ENCODE measurements at places on chromosomes 5 and 9. TPM values are rescaled to one million over a fixed set of nuclear protein-coding genes. Genes with fewer than 3 reads are reported as not detected.

- H3K4me1 ChIP-seq: peaks cover 21% of the 10 kb centered on the region
- H3K4me3 ChIP-seq: no peak overlapping the region
- no peak overlapping the region for H3K27ac ChIP-seq
- no peaks in the 10 kb centered on the region for H3K27me3 ChIP-seq
These were observed 247.4 kb upstream of the RASA1 start for GRCh38 chr5:87020099-87020934.

- no peak for DNase-seq
- H3K4me3 ChIP-seq: no peak overlapping the region
- peaks cover 49% of the 10 kb centered on the region for H3K36me3 ChIP-seq
- H3K4me1 ChIP-seq: peaks cover 44% of the 10 kb centered on the region
- H3K27ac ChIP-seq: no peak overlapping the region
- no peaks in the 10 kb centered on the region for H3K27me3 ChIP-seq
These were observed 84.0 kb downstream of the PIK3R1 start for GRCh38 chr5:68299575-68299974.

Gene SPRY4
- total RNA-seq: 1.2 TPM

- no peaks in the 10 kb centered on the region for H3K27me3 ChIP-seq
- no peak overlapping the region for H3K27ac ChIP-seq
- peaks cover 29% of the 10 kb centered on the region for H3K4me1 ChIP-seq
- no peak for DNase-seq
These were observed 50.7 kb upstream of the IL6ST start for GRCh38 chr5:56045469-56045868.

DNA sequence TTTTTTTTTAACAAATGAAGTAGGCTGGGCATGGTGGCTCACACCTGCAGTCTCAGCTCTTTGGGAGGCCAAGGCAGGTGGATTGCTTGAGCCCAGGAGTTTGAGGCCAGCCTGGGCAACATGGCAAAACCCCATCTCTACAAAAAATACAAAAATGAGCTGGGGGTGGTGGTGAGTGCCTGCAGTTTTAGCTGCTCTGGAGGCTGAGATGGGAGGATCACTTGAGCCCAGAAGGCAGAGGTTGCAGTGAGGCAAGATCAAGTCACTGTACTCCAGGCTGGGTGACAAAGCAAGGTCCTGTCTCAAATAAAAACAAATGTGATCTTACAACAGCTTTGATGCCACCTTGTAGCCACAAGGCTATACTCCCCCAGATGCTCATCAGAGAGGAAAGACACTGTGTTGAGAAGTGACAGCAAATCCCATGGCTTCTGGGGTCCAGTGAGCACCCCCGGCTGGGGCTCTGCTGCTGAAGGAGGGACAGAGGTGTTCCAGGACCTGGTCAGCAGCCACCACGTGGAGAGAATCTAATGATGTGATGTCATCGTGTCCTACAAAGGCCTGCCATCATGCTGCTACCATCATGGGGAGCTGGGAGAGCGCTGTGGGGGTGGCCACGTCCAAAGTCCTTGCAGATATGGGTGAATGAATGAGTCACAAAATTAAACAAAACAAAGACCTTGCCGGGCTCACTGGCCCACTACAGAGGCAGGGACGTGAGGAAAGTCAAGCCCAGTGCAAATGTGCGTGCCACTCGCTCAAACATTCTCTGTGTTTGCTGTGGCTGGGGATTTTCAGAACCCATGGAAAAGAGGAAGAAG, 60.7 kb downstream of the PRRT1B start:
- no peaks in the 10 kb centered on the region for H3K4me1 ChIP-seq
- H3K36me3 ChIP-seq: peaks cover 29% of the 10 kb centered on the region
- no peak overlapping the region for H3K27ac ChIP-seq
- DNase-seq: no peak
- no peaks in the 10 kb centered on the region for H3K27me3 ChIP-seq

DNA sequence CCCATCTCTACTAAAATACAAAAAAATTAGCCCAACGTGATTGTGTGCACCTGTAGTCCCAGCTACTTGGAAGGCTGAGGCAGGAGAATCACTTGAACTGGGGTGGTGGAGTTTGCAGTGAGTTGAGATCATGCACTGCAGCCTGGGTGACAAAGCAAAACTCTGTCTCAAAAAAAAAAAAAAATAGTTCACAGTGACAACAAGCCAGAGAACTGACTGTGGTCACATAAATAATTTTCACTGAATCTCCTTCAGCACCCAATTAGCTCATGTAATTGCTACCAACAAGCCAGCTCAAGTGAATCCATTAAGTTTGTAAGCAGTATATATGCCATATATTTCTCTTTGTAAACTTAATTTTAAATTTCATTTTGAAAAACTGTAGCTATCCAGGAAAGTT, 14.5 kb upstream of the AFAP1L1 start:
- H3K27ac ChIP-seq: no peak overlapping the region
- no peaks in the 10 kb centered on the region for H3K27me3 ChIP-seq
- H3K4me3 ChIP-seq: no peak overlapping the region
- no peaks in the 10 kb centered on the region for H3K36me3 ChIP-seq
- no peaks in the 10 kb centered on the region for H3K4me1 ChIP-seq
- DNase-seq: no peak

DNA sequence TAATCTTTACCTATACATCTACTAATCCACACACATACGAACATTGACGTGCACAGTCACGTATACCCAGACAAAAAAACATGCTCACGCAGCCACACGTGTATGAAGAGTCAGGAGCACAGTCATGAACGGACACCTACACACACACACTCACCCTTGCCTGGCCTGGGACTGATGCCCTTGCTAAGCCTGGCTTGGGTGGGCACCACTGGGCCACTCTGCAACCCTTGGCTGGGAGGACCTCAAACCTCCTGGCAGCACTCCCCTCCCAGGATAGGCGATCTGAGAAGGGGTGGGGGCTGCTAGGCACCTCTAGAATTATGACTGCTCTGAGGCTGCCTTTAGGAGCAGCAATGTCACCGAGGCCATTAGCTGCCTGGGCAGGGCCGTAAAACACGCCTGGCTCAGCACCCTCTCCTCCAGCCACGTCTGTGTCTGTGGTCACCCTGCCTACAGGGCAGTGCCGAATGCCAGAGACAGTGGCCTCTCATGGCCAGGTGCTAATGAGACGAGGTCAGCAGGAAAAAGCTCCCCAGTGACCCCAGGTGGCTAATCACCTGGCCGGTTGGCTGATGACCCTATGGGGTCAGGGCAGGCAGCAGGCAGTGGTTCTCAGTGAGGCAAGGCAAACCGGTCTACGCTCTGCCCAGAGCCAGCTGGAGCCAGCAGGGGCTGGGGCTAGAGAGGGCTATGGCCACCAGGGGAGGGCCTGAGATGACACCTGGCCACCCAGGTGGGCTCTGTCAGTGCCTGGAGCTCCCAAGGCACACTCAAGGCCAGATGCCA, 33.7 kb upstream of the MVB12B start:
- H3K27ac ChIP-seq: no peak overlapping the region
- no peaks in the 10 kb centered on the region for H3K36me3 ChIP-seq
- no peaks in the 10 kb centered on the region for H3K4me1 ChIP-seq
- peaks cover 5% of the 10 kb centered on the region for H3K27me3 ChIP-seq

- H3K4me1 ChIP-seq: no peaks in the 10 kb centered on the region
- DNase-seq: peak; percentile 7
- H3K27me3 ChIP-seq: no peaks in the 10 kb centered on the region
These were observed 31.4 kb upstream of the SARDH start for GRCh38 chr9:133769511-133770075.

DNA sequence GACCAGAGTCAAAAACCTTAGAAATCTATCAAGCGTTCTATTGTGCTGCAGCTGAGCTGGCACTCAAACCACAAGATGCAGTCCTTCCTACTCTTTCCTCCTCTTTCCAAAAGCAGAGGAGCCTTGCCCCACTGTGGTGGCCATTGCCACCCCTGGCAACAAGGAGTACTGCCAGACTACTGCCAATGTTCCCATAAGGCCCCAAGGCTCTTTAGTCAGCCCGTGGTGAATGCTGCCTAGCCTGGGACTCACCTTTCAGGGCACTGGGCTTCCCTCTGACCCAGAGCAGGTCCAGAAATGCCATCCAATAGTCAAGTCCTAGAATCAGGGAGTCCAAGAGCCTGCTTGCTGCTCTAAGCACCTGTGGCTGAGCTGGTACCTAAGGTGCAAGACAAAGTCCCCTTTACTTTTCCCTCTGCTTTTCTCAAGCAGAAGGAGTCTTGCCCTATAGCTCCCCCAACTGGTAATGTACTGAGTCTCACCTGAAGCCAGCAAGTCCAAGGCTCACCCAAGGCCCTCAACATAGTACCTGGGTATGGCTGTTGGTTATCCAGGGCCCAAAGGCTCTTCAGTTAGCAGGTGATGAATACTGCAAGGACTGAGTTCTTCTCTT, 219.4 kb downstream of the ATPSCKMT start:
- H3K36me3 ChIP-seq: no peaks in the 10 kb centered on the region
- H3K27ac ChIP-seq: no peak overlapping the region
- H3K27me3 ChIP-seq: no peaks in the 10 kb centered on the region
- no peak for DNase-seq
- no peak overlapping the region for H3K4me3 ChIP-seq

Gene FGF10
- total RNA-seq: not detected

GRCh38 chr5:120228262-120229031, 235.7 kb upstream of the PRR16 start:
- no peaks in the 10 kb centered on the region for H3K4me1 ChIP-seq
- no peaks in the 10 kb centered on the region for H3K36me3 ChIP-seq
- no peaks in the 10 kb centered on the region for H3K27me3 ChIP-seq
- no peak for DNase-seq
- H3K27ac ChIP-seq: no peak overlapping the region

DNA sequence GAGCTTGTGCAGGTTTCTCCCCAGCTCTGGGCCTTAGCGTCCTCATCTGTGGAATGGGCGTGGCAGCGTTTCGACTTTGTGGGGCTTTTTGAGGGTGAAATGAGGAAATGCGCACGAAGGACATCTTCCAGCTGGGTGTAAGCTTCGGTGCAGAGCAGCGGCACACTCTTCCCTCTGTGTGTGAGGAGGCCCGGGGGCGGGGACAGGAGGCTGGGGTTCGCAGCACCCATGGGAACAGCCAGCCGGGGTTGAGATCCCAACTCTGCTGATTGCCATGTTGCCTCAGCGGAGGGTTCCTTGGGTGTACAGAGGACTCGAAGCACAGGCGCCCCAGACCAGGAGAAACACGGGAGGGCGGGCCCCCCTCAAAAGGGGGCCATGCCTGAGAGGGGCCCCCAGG, 265.6 kb downstream of the NSG2 start:
- no peak for DNase-seq
- peaks cover 2% of the 10 kb centered on the region for H3K4me1 ChIP-seq
- H3K36me3 ChIP-seq: no peaks in the 10 kb centered on the region
- H3K27ac ChIP-seq: no peak overlapping the region

Gene GSN
- 2.9 TPM for total RNA-seq

Gene CDX1
- total RNA-seq: not detected

DNA sequence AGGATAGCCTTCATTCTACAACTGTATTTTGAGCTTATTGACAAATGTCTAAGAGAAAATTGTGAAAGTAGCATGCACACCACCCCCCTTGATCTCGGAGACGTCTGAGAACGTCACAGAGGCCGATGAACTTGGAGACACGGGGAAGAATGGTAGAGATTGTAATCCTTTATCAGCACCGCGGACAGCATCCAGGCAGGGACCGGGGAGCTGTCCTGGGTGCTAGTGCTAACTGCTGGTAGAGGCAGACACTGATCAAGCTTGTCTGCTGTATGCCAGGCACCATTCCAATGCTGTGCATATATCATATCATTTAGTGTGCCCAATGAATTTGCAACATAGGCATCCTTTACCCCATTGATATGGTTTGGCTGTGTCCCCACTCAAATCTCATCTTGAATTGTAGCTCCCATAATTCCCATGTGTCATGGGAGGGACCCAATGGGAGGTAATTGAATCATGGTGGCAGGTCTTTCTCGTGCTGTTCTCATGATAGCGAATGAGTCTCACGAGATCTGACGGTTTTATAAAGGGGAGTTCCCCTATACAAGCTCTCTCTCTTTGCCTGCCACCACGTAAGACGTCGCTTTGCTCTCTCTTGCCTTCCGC, 98.8 kb downstream of the LHX2 start:
- DNase-seq: peak; percentile 63
- H3K27me3 ChIP-seq: peaks cover 17% of the 10 kb centered on the region
- H3K4me1 ChIP-seq: no peaks in the 10 kb centered on the region
- H3K4me3 ChIP-seq: no peak overlapping the region

GRCh38 chr5:565782-566440, 41.7 kb upstream of the SLC9A3 start:
- H3K4me3 ChIP-seq: no peak overlapping the region
- DNase-seq: peak; percentile 9
- no peaks in the 10 kb centered on the region for H3K4me1 ChIP-seq
- no peak overlapping the region for H3K27ac ChIP-seq
- peaks cover 13% of the 10 kb centered on the region for H3K27me3 ChIP-seq
- no peaks in the 10 kb centered on the region for H3K36me3 ChIP-seq

Gene CDKN2A
- 3.9 TPM for total RNA-seq

DNA sequence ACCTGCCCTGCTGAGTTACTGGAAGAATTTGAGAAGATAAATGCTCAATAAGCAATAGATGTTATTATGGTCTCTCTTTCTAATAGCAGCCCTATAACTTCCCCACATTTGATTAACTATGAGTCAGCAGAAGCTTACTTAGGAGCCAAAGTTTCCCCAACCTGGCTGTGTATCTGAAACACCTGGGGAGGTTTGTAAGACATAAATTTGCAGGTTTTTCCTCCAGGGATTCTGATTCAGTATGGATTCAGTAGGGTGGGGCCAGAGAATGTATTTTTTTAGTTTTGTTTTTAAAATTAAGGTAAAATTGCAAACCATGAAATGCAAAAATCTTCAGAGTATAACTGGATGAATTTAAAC, 44.9 kb upstream of the GNPDA1 start:
- H3K36me3 ChIP-seq: no peaks in the 10 kb centered on the region
- no peak overlapping the region for H3K27ac ChIP-seq
- DNase-seq: no peak
- H3K4me3 ChIP-seq: no peak overlapping the region

DNA sequence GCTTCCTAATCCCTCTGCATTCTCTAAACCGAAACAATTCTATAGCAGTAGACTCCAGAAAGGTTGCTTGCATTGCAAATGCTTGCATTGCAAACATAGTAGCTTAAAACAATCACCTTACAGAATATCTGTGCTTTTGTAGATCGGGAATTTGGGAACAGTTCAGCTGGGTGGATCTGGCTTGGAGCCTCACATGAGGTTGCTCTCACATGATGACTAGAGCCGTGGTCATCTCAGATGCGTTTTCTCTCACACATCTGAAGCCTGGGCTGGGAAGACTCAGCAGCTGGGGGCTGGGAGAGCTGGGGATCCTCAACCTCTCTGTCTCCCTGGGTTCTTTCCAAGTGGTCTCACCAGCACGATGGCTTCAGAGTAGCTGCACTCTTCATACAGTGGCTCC, 127.8 kb downstream of the MSX2 start:
- no peaks in the 10 kb centered on the region for H3K4me1 ChIP-seq
- DNase-seq: no peak
